Stimulated activated naive B cell treated with anti-CD40 and anti-IgM and Interleukin-4, amounts not matched to agents 10 μg/mL and 1 μg/mL and 100 μg/mL, for 72 hours (primary cell): ENCODE measurements at places on chromosomes 6 and 20.
A peak's percentile ranks its signal among the peaks of the same experiment; 100 is the strongest.

- DNase-seq: no peak
Observed at GRCh38 chr20:43722153-43722505, 4.7 kb downstream of the GTSF1L start.

- no peak for DNase-seq
Observed at GRCh38 chr6:93679836-93680235, 260.5 kb upstream of the EPHA7 start.

DNA sequence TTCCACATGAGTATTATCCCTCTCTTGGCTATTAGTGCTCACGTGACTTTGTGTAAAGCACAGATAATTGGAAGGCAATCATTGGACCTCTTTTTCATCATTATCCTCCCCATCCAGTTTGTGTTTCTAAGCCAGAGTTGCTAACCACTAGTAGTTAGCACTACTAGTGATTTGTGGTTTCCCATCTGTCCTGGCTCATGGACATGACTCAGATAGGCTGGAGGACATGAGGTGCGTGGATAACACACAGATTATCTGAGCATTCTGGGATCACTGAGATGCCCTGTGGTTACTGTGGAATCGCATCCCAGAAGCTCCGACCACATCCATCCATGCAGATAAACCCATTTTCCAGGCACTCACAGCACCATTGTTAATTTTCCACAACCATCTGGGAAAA is 123.8 kb upstream of the NAA20 start:
- no peak for DNase-seq

GRCh38 chr6:35216851-35217811 is 3.4 kb downstream of the SCUBE3 start:
- DNase-seq: no peak

DNA sequence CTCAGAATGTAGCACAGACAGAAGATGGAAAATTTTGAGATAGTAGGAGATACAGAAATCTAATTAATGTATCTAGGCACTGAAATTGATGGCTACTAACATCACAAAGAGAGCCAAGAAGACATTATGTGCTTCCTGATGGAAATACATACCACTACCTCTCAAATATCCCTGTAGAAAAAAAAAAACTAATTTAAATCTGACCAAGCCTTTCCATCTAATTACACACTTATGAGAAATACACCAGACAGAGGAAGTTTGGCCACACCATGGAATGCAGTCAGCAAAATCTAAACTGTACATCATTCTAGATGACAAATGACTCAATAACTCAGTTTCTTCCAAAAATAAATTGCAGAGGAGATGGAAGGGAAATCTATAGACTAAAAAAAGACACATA is 18.9 kb downstream of the VPS52 start:
- no peak for DNase-seq

GRCh38 chr6:159959165-159959975 is 9.5 kb upstream of the IGF2R start:
- DNase-seq: peak; percentile 45

DNA sequence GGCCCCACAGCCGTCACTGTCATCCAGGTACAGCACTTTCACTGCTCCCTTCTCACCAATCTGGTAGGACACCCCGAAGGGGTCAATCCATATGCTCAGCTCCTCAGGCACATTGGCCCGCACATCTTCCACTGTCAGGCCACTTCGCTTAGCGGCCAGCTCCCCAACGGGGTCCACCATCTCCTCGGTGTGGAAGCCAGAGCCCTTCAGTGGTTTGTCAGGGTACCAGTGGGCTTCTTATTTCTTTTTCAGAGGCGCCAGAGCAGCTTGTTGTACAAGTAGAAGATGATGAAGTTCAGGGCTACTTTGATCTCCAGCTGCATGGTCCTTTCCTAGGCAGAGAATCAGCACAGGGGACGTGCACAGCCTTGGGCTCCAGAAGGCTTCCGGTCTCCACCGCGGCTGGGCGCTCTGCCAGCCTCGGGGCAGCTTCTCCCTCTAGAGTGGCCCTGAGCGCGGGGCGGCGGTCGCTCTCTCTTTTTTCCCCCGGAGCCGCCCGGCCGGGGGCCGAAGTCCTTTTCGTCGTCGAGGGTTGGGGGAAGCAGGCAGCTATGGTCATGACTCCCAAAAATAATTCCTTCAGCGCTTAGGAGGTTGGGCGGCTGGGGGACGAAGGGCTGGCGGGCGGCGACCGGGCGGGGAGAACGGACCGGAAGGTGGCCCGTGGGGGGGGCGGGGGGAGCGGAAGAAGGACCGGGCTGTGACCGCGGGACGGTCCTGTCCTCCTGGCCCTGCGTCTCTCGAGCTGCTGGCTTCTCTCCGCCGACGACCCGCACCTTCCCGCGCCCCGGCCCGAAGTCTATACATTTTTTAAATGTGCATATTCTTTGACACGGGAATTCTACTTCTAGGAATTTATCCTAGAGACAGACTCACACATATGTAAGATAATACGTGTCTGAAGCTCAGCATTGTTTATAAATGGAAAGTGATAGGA is 6.5 kb upstream of the ZSCAN9 start:
- peak; percentile 29 for DNase-seq

- DNase-seq: no peak
Observed at GRCh38 chr6:131377112-131377705, 195.8 kb upstream of the ARG1 start.

DNA sequence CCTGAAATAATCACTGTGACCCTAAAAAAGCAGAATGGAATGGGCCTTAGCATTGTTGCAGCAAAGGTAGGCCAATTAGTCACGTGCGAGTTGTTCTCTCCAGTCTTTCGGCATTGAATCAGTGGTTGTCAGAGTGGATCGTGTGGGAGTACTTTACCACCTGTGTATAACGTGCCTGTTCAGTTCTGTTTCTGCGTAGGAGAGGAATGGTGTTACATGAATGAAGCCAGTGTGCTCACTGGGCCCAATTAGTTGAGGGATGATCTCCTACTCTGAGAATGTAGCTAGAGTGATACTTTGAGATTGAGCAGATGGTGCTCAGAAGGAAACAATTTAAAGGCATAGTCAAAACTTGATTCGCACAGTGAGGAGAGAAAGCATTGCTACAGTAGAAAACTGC is 72.4 kb upstream of the KIF25 start:
- no peak for DNase-seq

GRCh38 chr6:134588267-134588666 is 270.4 kb upstream of the SGK1 start:
- no peak for DNase-seq

GRCh38 chr6:16585805-16586204 is 175.5 kb downstream of the ATXN1 start:
- no peak for DNase-seq

DNA sequence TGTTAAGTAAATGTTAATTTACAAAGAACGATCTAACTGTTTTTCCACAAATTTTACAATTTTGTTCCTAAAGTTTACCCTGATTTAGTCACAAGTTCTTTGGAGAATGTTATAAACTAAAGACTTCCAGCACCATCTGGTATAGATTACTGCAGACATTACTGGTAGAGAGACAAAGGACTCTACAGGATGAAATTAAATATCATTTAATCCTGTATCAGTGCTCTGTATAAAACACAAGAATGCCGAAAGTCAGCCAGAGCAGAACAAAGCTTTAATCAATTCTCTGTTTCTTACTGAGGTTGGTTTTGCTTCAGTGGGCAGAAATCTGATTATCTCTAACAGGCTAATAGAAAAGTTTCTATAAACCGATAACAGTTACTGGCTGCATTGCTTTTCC is 763.6 kb downstream of the TENT5A start:
- no peak for DNase-seq

GRCh38 chr20:35226884-35227681 is 593 bp downstream of the MMP24 start:
- no peak for DNase-seq

GRCh38 chr6:72741083-72741482 is 119.2 kb downstream of the KCNQ5 start:
- no peak for DNase-seq
